ENCODE measurements at places on chromosomes 12 and 14. TPM values are rescaled to one million over a fixed set of nuclear protein-coding genes. Genes with fewer than 3 reads are reported as not detected.

GRCh38 chr12:54749191-54749818, 101.1 kb upstream of the DCD start:
- peak; percentile 20 for DNase-seq

DNA sequence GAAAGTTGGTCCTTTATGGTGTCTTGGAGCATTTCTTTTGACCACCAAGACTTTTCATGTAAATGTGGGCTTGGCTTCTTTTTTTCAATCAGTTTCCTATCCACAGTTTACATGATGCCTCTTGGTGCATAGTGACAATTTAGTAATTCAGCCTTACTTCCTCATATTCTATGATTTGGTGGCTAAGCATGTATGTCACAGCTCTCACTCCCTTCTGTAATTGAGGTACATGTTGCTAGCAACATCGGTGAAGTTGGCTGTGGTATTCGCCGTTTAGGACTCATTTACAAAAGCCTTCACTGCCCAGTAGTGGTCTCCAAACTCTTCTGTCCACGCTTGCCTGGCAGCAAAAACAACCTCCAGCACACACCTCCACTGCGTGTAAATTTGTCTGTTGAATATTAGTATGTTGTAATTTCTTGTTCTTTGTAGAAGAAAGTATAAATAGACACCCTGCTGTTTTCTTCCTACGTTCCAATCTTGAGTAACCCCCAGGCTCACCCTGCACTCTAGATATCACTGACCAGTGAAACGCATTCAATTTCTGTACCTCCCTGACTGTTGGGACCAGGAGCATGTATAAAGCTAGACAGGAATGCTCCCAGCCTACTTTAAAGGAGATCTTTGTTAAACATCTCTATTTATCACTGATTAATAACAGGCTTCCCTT, 90.4 kb downstream of the PPP2R5C start:
- DNase-seq: no peak

GRCh38 chr14:100899884-100900771, 3.4 kb downstream of the RTL1 start:
- no peak for DNase-seq

DNA sequence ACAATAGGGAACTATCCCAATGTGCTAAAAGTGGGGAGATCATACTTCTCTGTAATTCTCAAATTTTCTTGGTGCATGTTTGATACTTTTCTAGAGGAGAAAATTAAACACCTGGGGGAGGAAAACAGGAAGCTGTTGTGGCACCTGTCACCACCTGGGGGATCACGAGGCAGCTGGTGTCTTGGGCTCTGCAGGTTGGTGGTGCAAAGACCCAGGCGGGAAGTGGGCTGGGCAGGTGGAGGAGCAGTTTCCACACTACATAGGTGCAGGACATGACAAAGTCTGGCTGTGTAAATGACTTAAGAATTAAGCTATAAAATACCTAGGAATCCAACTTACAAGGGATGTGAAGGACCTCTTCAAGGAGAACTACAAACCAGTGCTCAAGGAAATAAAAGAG, 23.2 kb downstream of the PEX5 start:
- DNase-seq: no peak

The CD163L1 gene
- 5.4 TPM for total RNA-seq

DNA sequence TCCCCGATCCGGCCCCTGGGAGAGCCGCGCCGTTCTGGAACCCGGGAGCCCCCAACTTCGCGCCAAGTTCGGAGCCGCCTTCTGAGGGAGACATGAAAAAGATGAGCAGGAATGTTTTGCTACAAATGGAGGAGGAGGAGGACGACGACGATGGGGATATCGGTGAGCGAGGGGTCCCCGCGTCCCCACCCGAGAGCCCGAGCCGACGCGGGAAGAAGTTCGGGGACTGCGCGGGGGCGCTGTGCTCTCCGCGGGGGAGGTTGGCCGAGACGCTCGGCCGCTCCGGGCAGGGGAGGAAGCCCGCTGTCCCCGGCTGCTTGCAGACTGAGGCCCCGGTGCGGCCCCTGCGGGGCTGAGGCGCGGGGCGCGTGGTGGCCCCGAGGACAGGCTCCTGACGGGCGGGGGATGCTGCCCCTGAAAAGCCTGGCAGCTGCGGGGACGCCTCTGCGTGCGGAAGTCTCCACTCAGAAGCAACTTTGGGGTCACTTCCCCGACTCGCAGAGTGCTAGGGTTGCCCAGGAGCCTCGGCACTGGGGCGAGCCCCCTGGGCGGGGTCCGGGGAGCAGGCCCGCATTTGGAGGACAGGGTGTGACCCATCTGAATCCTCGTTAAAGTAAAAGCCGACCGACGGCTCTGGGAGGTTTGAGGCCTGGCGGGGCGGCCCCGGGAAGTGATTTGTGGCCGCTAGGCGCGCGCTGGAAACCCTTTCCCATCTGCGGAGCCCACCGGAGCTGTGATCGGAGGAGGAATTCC, 511 bp downstream of the ANO6 start:
- no peak for DNase-seq

- no peak for DNase-seq
These were observed 93.1 kb upstream of the PKP2 start for GRCh38 chr12:32989705-32990104.

- no peak for DNase-seq
These were observed 81.4 kb upstream of the KRR1 start for GRCh38 chr12:75592638-75593335.

GRCh38 chr14:96265383-96266095, 9.5 kb downstream of the BDKRB1 start:
- no peak for DNase-seq

DNA sequence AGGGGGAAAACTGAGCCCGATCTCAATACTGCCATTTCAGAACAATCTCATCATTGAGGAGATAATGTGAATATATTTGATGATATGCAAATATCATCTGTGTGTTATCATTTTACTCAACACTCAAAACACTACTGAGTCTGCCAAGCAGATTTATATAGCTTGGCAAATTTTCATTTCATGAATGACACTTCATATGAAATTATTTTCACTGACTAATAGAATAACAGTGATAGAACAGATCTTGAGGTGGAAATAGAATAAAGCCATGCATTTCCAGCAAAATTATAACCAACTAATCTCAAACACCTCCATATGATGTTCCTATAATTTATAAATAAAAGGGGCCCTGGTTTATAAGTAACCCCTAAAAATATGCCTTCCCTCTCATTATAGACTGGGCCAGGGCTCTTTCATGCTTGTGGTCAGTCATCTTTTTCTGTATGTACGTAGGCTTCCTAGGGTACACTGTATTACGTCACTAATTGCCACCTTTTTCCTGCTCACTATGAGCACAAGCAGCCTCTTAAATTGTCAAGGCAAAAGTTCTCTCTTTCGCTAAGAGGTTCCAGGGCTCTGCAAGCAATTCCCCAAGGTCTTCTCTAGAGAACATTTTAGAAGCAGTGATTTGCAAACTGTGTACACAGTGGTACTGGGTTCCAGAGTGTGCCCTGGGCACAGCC, 197.1 kb upstream of the FOXN3 start:
- DNase-seq: no peak

- no peak for DNase-seq
These were observed 50.8 kb upstream of the SEL1L start for GRCh38 chr14:81584495-81584894.

DNA sequence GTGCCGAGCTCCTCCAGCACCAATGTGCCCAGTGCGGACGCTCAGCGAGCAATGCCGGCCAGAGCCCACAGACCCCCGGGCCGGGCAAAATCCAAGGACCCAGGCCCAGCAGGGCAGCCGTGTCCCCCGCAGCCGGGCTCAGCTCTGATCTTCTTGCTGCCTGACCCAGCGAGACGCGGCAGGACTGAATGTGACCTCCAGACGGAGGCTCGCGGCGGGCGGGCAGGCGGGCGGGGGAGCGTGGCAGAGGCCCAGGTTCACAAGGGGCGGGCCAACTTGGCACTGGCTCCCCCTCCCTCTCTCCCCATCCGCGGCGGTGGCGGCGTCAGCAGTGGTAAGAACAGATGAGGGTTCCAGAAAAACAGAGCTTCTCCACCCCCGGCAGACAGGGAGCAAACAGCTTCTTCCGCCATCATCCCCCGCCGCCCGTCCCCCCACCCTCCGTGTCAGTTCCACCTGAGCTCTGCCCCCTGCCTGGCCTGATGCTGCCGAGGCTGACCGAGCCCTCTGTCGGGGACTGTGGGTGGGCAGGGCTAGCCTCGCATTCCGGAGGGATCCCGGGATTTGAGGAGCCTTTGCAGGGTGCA, 94.3 kb downstream of the RFLNA start:
- DNase-seq: peak; percentile 85

The NEUROD4 gene
- total RNA-seq: 9.9 TPM

DNA sequence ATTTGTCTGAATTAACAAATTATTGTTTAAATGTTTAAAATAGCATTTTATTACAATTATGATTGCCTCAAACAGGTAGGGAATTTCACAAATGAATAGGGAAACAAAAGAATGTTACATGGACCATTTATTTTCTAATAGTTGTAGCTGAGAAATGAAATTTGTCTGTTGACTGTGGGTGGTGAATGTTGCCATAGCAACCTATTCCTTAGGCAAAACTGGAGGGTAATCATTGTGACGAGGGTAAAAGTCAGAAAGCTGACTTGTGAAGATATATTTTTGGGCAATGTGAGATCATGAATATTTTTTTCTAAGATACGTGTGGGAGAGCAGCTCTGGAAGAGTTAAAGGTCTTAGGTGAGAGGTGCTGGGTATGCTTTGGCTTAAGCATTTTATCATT, 24.2 kb upstream of the CLEC14A start:
- DNase-seq: no peak

GRCh38 chr12:23376238-23376637, 573.2 kb downstream of the SOX5 start:
- no peak for DNase-seq

- no peak for DNase-seq
These were observed 899 bp upstream of the COL2A1 start for GRCh38 chr12:48005001-48005749.

DNA sequence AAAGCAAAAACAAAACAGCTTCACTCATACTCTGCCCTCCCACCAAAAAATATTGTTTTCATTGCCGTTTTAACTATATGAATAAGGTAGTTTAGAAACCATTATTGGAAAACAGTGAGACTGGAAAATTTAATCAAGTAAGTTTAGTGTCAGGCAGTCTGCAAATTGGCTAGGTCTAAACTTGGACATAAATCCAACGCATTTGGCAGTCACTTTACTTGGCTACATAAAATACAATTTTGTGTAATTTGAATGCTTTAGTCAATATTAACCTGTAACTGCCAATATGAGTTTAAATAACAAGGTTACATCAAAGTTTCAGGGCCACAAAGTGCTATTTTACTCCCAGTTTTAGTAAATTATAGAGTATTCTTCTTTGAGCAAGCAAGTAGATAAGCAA, 202.3 kb upstream of the SLC38A2 start:
- no peak for DNase-seq

The PDZRN4 gene
- 7.3 TPM for total RNA-seq

The AQP2 gene
- total RNA-seq: not detected

DNA sequence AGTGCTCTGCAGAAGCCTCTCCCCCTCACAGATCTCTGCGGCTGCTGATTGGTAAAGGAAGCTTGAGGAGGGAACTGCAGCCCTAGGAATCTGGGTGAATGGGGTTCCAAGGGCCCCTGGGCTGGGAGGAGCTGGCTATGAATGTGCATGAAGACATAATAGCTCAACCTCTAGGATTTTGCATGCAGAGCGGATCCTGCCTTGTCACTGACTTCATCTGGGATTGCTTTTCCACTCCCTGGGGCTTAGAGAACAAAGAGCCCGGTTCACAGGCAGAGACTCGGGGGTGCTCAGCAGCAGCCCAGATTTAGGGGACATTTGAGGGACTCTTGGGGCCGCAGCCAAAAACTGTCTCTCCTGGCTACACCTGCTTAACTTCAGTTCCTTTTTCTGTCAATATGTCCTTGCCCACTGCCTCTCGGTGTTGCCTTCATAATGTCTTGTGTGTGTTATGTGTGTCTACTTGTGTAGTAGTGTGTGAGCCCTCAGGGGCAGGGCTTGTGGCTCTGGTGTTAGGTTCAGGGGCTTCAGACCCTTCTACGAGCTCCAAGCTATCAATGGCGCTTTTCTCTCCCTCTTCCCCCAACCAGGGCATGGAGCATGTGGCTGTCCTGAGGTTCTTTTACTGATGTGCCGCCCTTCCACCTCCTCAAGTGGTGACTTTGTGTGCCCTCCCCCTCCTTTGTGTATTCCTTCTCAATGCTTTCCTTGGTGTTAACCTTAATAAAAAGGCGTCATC, 1.9 kb downstream of the CCDC184 start:
- peak; percentile 69 for DNase-seq

The HOXC10 gene
- not detected for total RNA-seq

DNA sequence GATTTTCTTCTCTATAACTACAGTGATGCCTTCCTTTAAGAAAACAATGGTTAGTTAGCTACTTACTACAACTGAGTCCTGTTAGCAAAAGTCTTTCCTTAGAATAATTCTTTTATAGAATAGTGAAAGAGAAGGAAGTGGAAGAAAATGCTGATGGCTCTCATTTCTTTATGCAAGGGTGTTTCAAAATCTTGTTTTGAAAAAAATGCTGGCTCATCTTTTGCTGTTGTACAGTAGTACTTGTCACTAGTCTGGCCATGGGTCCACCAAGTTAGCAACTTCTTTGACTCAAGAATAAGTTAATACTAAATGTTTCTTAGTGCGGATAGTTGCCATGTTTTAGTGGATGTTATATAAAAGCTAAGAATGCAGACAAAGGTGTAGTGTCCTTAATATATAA, 225.4 kb downstream of the PTPRO start:
- DNase-seq: no peak

- no peak for DNase-seq
These were observed 777 bp downstream of the ASCL1 start for GRCh38 chr12:102958073-102958829.

- peak; percentile 69 for DNase-seq
These were observed at the start of gene SLC16A7 for GRCh38 chr12:59595883-59596540. Gene SLC16A7 (plus strand): TSS chr12:59596029. CDS start chr12:59704802, 108,773 bp downstream.

The TEX22 gene
- 1.4 TPM for total RNA-seq

DNA sequence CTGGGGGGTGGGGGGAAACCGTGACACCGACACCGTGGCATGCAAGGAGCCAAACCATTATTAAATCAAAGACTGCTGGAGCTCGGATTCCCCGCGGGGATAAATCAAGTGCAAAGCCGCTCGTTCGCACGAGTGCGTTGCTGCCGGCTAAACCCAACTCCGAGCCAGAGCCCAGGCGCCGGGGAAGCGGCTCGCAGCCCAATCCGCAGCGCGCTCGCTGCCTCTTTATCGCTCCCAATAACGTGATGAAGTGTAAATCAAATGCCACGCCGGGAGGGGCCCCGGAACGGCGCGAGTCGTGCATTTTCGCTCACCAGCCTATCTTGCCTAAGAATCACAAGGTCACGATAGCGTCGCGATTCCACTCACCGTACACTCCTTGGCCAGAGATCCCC, 1.3 kb downstream of the MDGA2 start:
- DNase-seq: no peak

The PGF gene
- total RNA-seq: 4.4 TPM

The TPH2 gene
- total RNA-seq: 1.00 TPM

DNA sequence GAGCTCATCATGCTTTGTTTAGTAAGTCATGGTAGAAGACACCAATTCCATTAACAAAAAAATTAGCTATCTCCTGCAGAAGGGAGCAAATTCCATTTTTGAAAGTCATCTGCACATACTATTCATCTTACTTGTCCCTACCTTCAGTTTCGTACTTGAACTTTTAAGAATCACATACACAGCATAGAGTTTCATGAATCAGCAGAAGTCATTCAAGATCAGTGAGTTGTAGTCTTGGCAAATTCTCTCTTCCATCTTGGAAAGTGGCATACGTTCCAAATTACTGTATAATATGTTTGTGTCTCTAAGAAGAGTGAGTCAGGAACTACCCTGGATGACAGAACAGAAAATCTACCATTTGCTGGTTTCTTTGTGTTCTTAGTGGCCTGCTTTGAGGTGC, 14.1 kb downstream of the VRK1 start:
- no peak for DNase-seq

The ITGB7 gene
- total RNA-seq: not detected

- no peak for DNase-seq
These were observed 73.6 kb downstream of the ADGRD1 start for GRCh38 chr12:131027264-131027663.

Data from cerebellum (tissue), 4 donors.